ENCODE measurements at places on chromosomes 16 and 17.

DNA sequence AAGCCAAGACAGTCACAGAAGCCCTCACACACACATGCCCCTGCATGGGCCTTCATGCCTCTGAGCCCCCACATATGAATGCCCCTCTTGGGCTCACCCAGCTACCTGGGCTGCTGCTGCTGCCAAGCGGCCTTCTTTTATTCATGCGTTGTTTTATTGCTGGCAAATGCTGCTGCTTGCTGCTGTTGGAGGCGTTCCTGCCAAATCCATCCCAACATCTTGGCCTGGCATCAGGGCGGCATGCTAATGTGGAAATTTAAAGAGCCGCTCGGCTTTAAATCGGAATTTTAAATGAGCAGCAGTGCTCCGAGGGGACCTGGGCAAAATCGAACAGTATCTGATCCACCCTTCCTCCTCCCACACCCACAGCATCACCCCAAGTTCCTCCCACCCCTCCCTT lies 39.0 kb downstream of the NEUROD2 start:
- no peak for DNase-seq

- no peak for DNase-seq
Measured at GRCh38 chr16:86074651-86075487, 175.9 kb downstream of the IRF8 start.

GRCh38 chr16:5768445-5768844 lies 670.9 kb upstream of the EEF2KMT start:
- no peak for DNase-seq

GRCh38 chr17:71666047-71666446 lies 454.8 kb upstream of the SOX9 start:
- no peak for DNase-seq

DNA sequence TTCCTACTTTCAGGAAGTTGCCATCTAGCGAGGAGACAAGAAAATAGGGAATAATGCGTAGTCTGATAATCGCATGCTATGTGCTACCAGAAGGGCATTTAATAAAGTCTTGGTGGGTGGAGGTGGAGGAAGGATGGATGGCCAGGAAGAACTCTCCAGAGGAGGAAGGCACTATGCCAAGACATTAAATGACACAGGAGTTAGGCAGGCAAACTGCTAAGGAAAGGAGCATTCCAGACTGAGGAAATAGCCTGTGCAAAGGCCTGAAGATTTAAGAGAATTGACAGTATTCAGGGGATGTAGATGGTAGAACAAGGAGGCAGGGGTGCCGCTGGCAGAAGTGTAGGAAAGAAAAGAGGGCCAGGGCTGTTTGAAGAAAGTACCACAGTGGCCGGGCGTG lies 19.3 kb upstream of the ARHGAP44 start:
- DNase-seq: no peak

- no peak for DNase-seq
Measured at GRCh38 chr16:73199214-73199613, 151.3 kb upstream of the ZFHX3 start.

- DNase-seq: no peak
Measured at GRCh38 chr16:70568601-70569237, 45.1 kb downstream of the SF3B3 start.

GRCh38 chr17:28170771-28171170 lies 128.3 kb downstream of the NLK start:
- DNase-seq: no peak

GRCh38 chr17:72397687-72398086 lies 276.9 kb downstream of the SOX9 start:
- no peak for DNase-seq

DNA sequence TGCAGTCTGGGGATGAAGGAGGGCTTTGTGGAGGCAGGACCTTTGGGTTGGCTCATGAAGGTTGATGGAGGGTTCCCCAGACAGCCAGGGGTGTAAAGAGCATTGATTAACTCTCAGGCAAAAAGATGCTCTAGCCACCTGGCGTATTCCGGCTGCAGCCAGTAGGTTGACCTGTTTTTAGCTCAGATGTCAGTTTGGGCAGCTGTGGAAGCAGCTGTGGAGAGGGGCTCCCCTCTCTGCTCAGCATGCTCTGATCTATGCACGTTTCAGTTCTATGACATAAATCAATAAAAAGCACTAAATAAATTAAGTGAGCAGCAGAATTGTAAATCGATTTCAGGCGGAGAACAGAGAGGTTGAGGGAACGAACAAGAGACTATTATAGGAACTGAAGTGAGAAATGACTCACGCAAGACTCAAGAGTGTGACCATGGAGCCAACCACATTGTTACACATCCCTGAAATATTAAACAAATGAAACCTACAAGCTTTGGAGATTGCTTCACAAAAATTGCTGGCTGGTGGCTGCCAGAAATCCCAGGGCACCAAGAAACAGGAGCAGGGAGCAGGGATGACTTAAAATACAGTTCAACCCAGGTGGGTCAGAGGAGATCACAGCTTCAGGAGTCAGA lies 111.9 kb downstream of the GSG1L start:
- no peak for DNase-seq

DNA sequence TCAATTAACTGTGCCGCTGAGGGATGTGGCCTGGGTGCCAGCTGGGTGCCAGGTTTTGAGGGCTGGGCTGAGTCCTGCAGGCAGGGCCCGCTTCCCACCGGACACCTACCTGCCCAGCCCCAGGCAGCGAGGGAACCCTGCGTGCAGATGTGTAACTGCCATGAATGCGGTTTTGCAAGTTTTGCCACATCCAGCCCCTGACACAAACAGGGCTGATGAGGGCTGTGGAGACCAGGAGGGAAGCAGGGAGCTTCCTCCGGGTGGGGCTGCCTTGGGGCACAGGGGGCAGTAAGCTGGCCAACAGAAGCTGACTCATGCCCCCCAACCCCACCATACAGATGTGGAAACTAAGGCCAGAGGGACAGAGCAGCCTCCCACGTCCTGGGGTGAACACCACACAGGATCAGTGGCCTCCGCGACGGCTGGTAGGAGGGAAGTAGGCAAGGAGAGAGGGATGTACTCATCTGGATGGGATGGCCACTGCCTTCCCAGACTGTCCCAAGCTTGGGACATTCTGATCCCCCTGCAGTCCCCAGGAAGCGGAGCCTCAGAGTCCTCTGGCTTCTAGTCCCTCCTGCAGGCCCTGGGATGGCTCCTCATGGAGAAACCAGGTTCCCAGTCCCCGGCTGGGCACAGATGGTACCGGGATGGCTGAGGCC lies 1.6 kb downstream of the UBALD1 start:
- DNase-seq: peak; percentile 34

DNA sequence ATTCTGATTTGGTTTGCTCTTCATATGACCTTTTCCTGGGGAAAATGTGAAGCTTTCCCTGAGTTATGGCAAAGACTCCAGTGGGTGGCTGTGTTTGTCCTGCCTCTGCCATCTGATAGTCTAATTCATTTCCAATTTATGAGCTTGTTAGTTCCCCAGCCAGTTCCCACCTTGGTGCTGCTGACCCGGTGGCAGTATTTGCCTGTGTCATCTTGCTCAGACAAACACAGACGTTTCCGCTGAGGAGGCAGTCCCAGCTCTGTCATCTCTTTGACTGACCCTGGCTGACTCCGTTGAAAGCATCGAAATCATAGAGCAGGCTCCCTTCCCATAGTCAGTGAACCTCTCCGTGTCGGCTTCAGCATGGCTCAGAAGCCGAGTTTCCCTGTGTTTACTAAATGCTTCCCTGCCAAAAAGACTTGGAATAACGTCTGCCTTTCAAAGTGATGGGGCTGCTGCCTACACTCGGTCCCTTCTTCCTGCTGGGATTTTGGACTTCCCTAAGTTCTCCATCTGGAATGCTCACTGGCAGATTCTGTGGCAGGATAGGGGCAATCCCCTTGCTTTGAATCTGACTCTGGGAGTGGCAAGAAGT lies 538.3 kb downstream of the NPIPA7 start:
- no peak for DNase-seq

- DNase-seq: no peak
Measured at GRCh38 chr16:8502446-8502845, 87.9 kb downstream of the TMEM114 start.

- no peak for DNase-seq
Measured at GRCh38 chr17:10198509-10199249, at the start of gene GAS7. GAS7 (minus strand) TSS chr17:10198606.

GRCh38 chr17:79899584-79899983 lies 60.3 kb upstream of the CBX4 start:
- DNase-seq: no peak

- peak; percentile 98 for DNase-seq
Measured at GRCh38 chr17:73231841-73232586, 29.7 kb downstream of the CPSF4L start.

All from RWPE1 (cell line).